Mammary epithelial cell (primary cell): ENCODE measurements at places on chromosomes 2 and 18. TPM values are rescaled to one million over a fixed set of nuclear protein-coding genes. Genes with fewer than 3 reads are reported as not detected.

FOXD4L1 gene
- polyA plus RNA-seq = 0.10 TPM

GPR45 gene
- not detected for polyA plus RNA-seq

SLC35F6 gene
- polyA plus RNA-seq = 42.0 TPM

TACR1 gene
- polyA plus RNA-seq = not detected

SPP2 gene
- not detected for polyA plus RNA-seq

CDH19 gene
- not detected for polyA plus RNA-seq

PLGLB2 gene
- 0.05 TPM for polyA plus RNA-seq

HOXD10 gene
- polyA plus RNA-seq = not detected

GREB1L gene
- polyA plus RNA-seq = 1.2 TPM

CCDC148 gene
- 0.35 TPM for polyA plus RNA-seq

SCN2A gene
- polyA plus RNA-seq = 1.7 TPM

REEP1 gene
- 0.09 TPM for polyA plus RNA-seq
